Stimulated activated CD8-positive, alpha-beta memory T cell treated with anti-CD3 and anti-CD28 coated beads, Interleukin-15, amount 100 ng/mL, for 48 hours (primary cell): ENCODE measurements at places on chromosomes 2 and 18.

DNA sequence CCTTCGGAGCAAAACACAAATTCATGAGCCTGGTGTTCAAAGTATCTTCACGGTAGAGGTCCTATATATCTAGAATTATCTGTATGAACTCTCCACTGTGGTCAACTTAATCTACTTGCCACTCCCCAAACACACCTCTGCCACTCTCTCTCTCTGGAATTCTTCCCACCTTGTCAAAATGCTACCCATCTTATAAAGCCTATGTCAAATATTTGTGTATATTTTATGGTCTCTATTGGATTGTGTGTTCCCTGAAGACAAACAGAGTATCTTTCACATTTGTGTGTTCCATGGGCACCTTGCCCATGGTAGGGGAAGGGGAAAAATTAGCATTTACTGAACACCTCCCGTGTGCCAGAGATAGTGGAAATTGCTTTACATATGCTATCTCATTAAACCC is 83.2 kb upstream of the ATL2 start:
- no peak for DNase-seq

DNA sequence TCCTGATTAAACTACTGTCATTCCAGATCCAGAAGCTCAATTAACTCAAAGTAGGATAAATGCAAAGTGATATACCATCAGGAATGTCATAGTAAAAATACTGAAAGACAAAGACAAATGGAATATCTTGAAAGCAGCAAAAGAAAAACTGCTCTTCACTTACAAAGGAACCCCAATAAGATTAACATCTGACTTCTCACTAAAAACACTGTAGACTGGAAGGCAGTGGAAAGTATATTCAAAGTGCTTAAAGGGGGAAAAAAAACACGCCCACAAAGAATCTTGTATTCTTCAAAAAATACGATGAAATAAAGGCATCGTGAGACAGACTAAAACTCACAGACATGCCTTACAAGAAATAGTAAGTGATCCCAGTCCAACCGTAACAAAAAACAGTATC is 195.7 kb downstream of the DOK6 start:
- no peak for DNase-seq

- no peak for DNase-seq
These were observed 186.7 kb upstream of the ETAA1 start for GRCh38 chr2:67210430-67210829.

- DNase-seq = no peak
These were observed 788.4 kb upstream of the TMEFF2 start for GRCh38 chr2:192983173-192983572.

DNA sequence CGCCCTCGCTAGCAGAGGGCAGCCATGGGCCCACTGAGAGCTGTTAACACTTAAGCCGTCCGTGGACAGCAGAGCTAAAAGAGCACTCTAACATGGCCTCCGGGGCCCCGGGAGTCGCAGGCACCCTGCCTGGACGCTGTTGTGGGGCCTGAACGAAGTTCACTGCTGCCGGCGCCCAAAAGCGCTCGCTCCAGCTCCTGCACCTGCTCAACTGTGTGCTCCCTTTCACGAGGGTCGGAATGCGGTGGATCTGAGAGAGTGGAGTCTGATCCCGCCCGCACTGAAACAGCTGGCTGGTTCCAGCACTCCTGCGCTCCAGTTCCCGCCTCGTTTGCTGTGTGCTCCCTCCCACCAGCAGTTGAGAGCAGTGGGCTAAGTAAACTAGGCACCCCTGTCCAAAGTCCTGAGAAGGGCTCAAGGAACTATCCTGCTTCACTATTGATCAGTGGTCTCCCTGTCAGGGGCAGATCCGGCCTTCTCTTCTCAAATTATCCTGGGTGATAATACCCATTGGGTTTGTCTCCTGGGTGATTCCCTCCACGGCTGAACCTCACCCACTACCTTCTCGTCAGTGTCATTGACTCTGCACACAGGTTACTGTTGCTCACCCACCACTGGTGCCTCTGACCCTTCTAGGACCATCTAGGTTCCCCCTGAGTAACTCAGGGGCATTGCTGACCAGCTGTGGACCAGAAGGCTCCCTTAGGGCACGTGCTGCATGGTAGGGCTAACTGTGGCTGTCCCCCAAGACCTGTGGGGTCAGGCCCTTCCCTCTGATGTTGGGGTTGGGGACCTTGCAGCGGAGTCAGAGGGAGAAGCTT is 23.5 kb downstream of the B3GNT7 start:
- no peak for DNase-seq

DNA sequence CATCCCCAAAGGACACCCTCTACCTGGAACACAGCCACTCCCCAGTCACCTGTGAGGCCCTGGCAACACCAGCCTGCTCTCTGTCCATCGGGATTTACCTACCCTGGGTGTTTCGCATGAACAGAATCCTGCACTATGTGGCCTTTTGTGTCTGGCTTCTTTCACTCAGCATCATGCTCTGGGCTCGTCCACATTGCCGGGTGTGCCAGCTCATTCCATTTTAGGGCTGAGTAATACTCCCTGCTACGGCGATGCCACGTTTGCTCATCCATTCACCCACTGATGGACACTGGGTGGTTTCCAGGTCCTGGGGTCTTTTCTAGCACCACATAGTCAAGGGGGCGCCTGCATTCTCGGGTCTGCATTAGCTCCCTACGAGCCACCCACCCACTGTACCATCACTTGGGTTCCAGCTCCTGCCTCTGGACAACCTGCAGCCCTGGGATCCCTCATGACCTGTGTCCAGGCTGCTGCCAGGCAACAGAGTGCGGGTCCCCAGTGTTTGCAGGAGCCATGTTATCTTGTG is 22.0 kb downstream of the KCNF1 start:
- no peak for DNase-seq

- no peak for DNase-seq
These were observed 51.6 kb downstream of the MRPL33 start for GRCh38 chr2:27823135-27823534.
